Non-pigmented ciliary epithelial cell (primary cell): ENCODE measurements at places on chromosomes 12 and 14.

DNA sequence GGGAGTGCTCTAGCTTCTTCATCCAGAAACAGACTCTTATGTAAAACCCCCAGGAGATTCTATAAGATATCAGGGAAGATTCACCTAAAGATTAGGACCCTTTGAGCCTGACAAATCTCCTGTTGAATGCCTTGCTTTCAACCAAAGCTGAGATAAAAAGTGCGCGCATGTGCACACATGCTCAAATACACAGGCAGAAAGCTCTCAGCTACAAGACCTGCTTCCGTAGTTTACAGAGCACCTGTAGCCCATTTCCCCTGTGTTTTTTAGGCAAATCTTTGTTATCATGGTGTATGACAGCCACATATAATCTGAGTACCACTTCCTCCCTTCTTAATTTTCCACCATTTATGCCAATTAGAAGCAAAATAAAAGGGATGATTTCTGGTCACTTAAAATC lies 866.9 kb downstream of the NRXN3 start:
- DNase-seq, result no peak

GRCh38 chr12:68612697-68613096 lies 2.0 kb downstream of the RAP1B start:
- no peak for DNase-seq

GRCh38 chr14:72515779-72516770 lies 377.8 kb downstream of the DPF3 start:
- DNase-seq, result no peak

GRCh38 chr14:90555126-90556011 lies 158.5 kb downstream of the CALM1 start:
- DNase-seq, result no peak

DNA sequence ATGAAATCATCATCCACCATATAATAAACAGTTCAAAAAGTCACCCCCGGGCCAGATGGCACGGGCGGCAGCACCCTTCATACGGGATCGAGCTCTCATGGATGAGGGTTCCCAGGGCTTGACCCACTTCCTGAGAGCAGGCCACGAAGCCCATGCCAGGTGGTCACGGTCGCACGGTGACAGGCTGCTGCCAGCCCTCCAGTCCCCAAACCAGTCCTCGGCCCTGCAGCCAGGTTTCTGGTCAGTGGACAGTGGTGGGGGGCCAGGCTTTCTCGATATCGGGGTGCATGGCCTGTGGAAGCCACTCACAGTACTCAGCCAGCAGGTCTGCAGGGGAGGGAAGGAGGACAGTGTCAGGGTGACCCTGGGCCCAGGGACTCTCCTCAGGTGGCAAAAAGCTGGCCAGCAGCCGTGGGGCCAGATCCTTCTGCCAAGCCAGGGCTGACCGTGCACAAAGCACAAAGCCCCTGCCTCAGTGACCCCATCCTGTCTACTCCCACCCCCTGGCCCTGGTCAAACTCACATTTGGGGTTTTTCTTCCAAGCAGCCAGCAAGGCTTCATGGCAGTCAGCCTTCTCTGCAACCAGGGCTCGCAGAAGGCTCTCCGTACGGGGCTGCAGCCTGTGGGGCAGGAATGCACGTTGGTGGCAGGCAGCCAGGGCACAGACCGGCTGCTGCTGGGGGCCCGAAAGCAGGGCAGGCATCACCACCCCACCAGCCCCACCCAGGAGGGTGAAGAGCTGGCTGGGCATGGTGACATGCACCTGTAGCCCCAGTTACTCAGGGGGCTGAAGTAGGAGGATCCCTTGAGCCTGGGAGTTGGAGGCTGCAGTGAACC lies 33.3 kb upstream of the UBC start:
- no peak for DNase-seq

- no peak for DNase-seq
Observed at GRCh38 chr12:27635349-27635972, 60.8 kb upstream of the REP15 start.

GRCh38 chr14:71050227-71050823 lies 143.1 kb downstream of the PCNX1 start:
- DNase-seq, result no peak

GRCh38 chr12:116697305-116697704 lies 40.6 kb downstream of the SPRING1 start:
- no peak for DNase-seq

DNA sequence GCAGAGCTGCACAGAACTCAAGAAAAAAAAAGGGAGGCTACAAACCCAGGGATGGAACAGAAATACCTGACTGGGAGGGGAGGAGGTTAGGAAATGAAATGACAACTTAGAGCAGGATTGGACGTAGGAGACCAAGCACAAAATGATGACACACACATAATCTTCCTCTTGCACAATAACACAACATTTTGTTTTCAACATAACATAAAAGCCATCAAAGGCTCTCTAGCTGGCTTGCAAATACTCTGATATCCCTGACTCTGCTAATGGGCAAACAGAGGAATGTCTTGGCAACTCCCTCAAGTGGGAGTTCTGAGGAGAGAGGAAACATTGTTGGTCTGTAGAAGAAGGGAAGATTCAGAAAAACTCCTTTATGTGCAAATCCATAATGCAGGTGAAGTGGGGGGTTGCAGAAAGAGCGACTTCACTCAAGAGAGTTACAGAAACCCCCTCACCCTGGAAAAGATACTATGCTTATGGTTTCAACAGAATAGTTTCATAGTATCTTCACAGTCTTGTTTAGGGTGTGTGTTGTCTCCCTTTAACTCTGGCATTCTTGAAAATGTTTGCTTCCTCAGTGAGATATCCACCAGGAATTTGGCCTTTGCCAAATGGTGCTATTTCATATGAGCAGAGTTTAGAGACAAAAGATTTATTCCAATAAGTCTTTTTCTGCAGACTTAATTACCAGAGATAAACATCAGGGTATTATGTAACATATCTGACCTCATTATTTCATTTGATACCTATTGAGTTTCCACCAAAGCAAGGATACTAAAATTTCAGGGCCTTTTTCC lies 43.8 kb upstream of the LTBP2 start:
- peak; percentile 47 for DNase-seq

DNA sequence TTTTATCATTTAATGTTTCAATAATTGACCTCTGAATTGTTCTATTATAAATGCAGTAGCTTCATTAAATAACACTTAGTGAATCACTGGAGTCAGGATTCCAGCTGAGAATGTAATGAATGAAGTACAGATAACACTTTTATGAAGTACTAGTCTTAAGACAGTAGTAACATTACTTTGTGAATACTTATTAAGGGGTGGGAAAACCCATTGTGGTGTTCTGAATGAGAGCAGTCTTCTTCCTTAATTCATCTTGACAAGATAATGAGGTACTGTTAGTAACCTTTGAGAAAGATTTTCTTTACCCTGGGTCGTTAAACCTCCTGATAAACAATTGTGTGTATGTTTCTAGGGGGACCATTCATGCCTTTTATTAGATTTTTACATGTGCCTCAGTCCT lies 12.7 kb downstream of the NUP107 start:
- no peak for DNase-seq

- no peak for DNase-seq
Observed at GRCh38 chr14:87840906-87841305, 152.1 kb downstream of the GALC start.

DNA sequence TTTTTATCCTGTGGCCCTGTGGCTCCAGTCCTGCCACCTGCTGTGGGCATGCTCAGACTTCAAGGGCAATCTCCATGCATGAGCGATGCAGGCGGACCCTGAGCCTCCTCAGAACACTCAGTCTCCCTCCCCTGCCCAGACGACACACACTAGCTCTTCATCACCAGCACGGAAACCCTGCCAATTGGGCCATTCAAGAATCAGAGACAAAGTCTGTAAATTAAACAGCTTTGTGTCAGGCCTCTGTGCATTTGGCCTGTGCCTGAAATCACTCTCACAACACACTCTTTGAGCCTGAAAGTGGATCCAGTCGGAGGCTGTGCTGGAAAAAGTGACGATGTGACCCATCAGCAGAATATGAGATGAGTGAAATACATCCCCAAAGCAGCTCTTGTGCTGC lies 12.5 kb downstream of the POU6F1 start:
- DNase-seq, result no peak

DNA sequence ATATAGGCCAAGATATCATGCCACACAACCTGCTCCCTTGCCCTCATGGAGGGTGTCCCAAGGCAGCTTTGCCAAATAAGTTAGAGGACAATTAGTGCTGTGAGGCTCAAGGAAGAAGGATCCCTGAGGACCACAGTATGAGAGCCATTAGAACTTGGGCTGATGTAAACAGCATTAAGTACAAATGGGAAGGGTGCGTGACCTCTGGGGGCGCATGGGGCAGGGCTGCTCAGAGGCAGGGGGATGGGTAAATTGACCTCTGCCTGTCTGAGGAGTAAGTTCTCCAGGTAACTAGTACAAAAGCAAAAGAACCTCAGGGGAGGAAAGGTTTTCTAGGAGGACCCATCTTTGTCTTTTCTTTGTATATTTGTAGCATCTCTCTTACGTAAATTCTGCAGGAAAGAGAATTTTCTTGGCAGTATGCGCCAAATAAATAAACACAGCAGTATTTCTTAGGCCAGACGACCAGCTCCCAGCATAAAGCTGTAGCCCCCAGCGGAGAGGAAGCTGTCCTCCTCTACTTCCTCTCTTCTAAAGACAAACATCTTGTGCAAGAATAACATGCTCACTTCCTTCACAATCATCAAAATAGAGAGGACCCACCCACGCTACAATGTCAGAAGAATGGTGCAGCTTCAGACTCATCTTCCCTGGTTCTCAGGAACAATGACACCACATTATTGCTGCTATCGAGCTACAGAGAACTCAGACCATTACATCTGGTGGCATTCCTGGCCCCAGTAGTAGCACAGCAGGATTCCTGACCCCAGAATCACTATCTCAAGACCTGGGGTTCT lies 16.4 kb upstream of the VWF start:
- no peak for DNase-seq

GRCh38 chr14:29156096-29156495 lies 389.5 kb downstream of the FOXG1 start:
- DNase-seq, result no peak

DNA sequence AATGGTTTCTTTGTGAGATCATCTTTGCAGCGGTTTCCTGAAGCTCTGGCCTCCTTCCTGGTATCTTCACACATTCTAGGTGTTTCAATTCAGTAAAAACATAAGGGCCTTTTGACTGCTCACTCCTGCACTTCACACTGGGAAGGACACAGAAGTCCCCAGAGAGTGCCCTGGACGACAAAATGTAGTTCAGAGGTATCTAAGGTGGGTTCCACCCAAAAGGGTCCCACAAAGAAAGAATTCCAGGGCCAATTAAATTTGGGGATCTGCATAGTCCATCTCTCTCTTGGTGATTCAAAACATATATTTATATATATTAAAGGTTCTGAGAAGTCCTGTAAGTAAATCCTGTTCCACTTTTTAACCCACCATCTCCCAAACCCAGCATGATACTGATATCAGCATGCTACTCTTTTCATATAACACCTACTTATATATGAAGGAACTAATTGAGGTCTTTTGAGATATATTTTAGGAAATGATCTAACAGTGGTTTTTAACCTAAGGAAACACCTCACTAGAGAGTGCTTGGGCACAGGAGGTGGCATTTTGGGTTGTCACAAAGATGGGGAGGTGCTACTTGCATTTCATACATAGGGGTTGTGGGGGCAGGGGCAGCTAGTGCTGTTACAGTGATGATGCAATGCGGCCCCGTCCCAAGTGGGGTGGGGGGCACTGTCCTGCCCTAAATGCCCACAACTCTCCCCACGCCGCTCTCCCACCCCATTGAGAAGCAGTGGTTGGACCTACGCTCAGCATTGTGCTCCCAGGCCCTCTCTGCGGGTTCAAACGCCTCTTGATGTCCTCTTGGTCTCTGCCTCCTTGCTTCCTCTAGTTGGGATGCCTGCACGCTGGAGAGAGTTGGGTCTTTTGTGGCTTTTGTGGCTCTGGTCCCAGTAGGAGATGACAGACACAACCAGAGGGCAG lies 109.4 kb downstream of the ARF6 start:
- no peak for DNase-seq

DNA sequence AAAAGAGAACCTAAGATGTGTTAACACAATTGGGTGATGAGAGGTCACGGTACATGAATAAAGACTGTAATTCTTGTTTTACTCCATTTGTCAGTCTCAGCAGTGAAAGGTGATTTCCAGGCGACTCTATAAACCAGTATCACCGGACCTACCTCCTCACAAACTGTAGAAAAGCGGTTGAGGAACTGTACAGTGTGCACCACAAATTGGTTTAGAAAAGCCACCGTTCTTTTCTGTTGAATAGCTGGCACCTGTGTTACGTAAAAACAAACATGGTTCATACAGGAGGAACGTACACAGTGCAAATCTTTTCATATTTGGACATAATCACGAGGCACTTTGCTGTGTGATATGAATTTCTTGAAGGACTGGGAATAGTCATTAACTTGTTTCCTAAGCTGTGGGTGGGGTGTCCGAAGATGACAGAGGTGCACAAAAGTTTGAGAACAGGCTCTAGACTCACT lies 663 bp downstream of the WASHC3 start:
- no peak for DNase-seq

DNA sequence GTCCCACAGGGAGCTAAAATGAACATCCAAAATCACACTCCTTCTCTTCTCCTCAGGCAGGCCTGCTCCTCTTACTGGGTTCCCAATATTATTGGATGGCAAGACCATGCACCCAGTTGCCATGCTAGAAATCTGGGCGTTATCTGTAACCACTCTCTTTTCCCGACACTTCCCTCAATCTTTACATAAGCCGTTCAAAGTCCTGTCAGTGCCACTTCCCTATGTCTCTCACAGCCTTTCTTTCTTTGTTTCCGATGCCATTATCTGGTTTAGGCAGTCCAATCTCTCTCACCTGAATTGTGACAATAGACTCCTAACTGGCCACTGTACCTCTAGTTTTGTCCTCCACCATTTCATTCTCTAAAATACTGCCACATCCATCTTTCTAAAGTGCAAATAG lies 24.1 kb downstream of the SNRPF start:
- no peak for DNase-seq

- DNase-seq, result no peak
Observed at GRCh38 chr14:54538055-54538454, 28.3 kb downstream of the CGRRF1 start.

- DNase-seq, result no peak
Observed at GRCh38 chr12:79732638-79733037, 41.9 kb upstream of the PAWR start.

DNA sequence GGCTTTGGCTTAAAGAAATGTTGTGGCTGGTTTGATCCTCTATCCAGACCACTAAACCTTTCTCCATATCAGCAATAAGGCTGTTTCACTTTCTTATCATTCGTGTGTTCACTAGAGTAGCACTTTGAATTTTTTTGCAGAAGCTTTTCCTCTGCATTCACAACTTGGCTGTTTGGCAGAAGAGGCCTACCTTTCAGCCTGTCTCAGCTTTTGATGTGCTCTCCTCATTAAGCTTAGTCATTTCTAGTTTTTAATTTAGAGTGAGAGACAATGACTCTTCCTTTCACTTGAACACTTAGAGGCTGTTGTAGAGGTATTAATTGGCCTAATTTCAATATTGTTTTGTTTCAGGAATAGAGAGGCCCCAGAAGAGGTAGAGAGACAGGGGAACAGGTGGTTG lies 13.8 kb downstream of the KCNMB4 start:
- DNase-seq, result no peak

DNA sequence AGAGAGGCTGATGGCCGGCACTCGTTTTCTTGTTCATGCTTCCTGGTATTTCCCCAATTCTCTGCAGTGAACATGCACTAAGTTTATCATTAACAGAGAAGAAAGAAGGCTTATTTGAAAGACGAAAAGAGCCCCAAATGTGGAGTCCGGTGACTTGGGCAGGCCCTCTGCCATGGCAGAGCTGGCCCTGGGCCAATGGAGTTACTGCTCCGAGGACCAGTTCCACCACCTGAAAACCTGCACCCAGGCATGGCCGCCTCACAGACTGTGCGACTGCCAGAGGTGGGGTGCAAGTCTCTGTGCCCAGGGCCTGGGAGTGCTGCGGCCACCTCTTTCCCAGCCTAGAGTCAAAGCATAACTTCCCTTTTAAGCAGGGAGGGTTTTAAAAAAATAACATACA lies 24.9 kb downstream of the DEGS2 start:
- no peak for DNase-seq
